ENCODE measurements at places on chromosomes 5 and 9.

DNA sequence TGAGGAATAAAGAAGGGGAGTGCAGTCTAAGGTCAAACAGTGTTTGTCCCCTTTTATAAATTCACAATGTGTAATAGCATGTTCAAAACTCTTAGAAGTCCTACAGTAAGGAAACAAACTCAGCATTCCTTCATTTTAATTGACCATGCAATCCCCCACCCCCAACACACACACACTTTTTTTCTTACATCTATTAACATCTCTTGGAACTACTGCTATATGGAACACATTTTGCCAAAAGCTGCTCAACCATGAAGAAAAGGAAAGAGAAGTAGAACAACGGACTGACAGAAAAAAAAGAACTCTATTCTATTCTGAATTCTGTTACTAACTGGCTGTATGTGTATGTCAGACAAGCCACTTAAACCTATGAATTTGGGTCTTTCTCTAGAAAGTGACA lies 2.8 kb upstream of the CTNNAL1 start:
- DNase-seq, result no peak

GRCh38 chr5:138110266-138110963 lies 26.6 kb downstream of the WNT8A start:
- no peak for DNase-seq

- no peak for DNase-seq
Observed at GRCh38 chr5:176491101-176491502, 42.9 kb downstream of the FAF2 start.

DNA sequence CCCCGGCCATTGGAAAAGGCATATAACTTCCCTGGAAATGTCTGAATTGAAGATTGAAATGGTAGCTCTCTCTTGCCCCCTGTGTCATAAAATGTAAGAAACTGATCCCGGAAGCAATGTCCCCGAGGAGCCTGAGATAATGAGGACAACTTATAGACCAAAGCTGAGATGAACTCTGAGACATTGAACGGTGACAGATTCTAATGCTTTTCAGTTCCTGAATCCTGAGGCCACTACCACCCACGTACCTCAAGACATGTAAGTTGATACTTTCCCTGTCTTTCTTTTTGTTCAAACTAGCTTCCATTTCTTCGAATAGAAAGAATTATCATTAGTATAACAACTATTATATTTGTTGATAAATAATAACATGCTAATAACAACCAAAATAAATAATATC lies 51.0 kb downstream of the KIF4B start:
- DNase-seq, result no peak

DNA sequence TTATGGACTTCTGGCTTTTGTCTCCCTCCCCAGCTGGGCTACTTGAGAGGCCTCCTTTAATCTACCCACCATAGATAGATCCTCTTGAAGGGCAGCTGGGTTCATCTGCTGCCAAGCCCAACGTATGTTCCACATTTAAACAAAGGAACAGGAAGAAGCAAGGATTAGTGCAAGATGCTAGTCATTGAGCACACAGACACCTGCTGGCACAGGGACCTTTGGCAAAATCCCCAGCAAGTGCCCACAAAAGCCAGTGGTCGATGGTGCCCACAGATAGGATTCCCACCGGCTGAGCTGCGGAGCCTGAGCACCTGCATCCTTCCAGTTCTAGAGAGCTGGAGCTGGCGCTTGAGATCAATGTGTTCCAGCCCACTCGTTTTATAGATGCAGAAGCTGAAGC lies 57.7 kb upstream of the SHB start:
- no peak for DNase-seq

- DNase-seq, result no peak
Observed at GRCh38 chr5:8213701-8214240, 344.8 kb downstream of the MTRR start.

- DNase-seq, result no peak
Observed at GRCh38 chr9:76605321-76605900, 146.4 kb downstream of the GCNT1 start.

- no peak for DNase-seq
Observed at GRCh38 chr9:137304383-137305059, 2.5 kb upstream of the NRARP start.

- peak; percentile 80 for DNase-seq
Observed at GRCh38 chr5:32283539-32284377, 29.0 kb downstream of the MTMR12 start.

DNA sequence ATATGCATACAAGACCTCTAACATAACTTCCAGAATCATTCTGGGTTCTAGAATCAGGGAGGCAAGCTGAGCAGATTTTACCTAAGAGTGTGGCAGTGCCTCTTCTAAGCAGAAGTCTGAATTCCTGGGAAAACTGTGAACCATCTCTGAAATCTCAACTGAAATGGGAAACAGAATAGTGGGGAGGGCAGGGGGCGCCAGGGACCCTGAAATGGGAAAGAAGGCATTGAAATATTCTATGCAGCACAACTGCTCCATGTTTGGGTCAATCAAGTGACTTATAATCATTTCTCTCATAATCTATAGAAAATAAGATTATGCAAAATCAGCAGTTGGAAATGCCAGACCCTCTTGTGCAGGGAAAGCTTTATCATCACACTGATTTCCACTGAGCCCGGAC lies 156.1 kb downstream of the EBF1 start:
- DNase-seq, result no peak

DNA sequence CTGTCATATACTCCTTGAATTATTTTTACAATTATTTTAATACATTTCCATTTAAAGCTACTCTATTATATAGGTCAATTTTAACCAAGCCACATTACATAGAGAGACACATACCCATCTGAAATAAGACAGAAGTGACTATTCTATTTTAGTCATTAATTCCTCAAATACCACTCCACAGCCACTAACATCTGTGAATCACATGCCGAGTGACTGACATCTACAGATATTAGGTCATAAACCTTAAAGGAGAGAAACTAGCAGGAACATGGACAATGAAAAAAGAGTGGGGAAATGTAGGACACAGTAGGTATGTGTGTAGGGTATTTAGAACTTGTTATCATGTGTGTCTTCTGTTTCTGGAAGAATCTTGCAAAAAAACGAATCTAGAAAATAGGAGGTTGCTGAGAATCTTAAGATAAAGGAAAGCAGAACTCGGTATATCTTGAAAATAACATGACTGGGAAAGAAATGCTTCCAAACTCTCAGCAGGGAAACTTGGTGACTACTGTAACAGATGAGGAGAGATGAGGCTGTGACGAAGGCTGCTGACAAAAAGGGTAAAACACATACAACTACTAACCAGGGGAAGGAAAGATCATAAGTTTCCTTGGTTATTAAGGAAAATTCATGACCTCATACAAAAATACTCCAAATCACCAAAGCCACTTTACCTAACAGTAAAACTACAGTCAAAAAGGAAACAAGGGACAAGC lies 84.6 kb downstream of the PLPP1 start:
- no peak for DNase-seq

DNA sequence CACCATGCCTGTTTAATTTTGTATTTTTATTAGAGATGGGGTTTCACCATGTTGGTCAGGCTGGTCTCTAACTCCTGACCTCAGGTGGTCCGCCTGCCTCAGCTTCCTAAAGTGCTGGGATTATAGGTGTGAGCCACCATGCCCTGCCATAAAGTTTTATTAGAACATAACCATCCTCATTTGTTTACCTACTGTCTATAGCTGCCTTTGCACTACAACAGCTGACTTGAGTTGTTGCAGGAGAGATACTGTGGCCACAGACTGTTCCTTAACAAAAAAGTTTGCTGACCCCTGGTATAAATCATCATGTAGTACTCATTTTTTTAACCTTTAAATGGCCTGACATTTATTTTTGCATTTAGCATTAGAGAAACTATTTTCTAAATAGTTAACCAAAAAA lies 31.7 kb downstream of the SNX30 start:
- no peak for DNase-seq

- DNase-seq, result no peak
Observed at GRCh38 chr9:3977614-3978112, 322.2 kb downstream of the GLIS3 start.

GRCh38 chr5:33755231-33755630 lies 136.6 kb downstream of the ADAMTS12 start:
- DNase-seq, result no peak

GRCh38 chr5:96975656-96976055 lies 39.8 kb downstream of the LNPEP start:
- DNase-seq, result no peak

- no peak for DNase-seq
Observed at GRCh38 chr9:125932012-125932411, 184.8 kb downstream of the PBX3 start.

DNA sequence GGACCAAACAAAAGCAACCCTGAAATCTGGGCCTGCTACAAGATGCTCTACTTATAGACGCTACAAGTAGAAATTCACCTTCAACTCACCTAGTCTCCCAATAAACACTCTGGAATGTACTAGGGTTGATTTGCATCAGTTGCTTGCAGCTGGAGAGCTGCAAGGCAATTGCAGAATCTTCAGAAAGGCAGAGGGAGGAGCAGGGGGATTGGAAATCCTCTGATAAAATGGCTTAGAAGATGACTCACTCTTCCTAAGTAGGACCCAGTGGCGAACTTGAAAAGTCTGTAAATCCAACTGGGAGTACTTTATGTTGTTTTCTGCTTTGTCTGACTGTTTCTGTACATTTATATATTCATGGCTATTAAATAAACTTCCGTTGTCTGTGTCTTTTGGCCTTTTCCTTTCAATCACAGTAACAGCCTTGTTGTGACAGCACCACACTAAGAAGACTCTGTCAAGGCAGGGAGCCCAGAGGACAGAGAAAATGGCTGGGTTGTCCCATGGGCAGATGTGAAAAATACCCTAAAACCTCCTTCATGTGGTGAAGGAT lies 14.7 kb upstream of the MLLT3 start:
- no peak for DNase-seq

DNA sequence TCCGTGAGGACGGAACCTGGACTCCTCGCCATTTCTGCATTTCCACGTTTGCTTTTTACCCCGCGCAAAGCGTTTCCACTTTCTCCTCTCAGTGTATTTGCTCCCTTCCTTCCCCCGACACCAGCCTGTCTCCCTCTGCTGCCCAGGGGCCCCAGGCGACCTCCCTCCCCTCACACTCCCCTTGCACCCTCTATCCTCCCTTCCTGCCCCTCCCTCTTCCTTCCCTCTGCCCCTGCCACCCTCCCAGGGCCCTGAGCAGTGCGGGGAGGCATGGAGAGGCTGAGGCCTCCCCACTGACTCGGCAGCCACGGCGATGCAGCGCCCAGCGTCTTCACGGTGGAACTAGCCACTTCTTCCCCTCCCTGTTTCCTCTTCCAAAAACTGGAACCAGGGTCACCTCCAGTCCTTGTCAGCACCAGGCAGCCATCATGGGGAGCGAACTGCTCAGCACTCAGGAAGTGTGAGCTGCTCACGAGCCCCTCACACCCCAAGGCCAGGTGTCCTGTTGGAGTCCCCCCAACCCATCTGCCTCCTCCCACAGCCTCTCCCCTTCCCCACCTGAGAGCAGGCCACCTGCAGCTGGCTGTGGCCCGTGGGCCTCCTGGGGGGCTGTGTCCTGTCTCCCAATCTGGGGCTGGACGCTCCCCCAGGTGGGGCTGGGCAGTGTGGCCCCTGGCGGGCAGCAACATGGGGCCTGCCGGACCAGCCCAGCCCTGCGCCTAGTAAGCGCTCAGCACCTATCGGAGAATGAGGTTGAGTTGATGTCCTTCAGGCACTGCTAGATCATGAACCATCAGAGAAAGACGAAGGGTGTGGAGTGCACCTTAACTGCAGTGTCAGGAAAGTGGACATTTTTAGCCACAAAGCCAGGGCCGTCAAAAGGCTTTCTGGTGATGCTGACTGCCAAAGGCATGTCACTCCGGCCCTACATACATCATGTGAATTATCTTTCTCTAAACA lies 17.5 kb downstream of the UBE2QL1 start:
- no peak for DNase-seq

Data from activated CD4-positive, alpha-beta T cell treated with anti-CD3 and anti-CD28 coated beads, Interleukin-10, Interleukin-2, amounts not matched to agents 100 ng/mL and 50 ng/mL, durations not matched to agents 16 hours and 8 hours (primary cell).